Karpas-422 (cell line): ENCODE measurements at places on chromosomes 13 and 19.

- no peak for DNase-seq
Observed at GRCh38 chr19:42293540-42293939, 8.4 kb upstream of the PRR19 start.

DNA sequence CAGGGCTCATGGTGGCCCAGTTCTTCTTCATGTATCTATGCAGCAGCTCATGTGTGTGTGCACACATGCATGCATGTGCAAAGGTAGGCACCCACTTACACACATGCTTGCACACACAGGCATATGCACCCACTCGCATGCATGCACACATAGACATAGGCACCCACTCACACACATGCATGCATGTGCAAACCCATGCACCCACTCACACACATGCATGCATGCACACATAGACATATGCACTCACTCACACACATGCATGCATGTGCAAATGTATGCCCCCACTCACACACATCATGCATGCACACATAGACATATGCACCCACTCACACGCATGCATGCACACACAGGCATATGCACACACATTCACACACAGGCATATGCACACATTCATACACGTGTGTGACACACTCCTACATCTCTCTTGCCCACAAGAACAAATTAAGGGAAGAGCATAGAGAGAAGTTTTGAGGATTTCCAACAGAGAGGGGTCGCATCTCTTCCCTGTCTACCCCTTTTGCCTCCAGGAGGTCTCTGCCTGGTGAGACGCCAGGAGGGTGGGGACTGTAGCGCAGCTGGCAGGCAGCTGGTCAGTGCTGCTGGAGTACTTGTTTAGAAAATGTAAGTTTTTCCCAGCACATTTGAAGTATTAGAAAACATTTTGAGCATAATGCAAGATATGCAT, 63.9 kb upstream of the ARHGEF7 start:
- DNase-seq = no peak

DNA sequence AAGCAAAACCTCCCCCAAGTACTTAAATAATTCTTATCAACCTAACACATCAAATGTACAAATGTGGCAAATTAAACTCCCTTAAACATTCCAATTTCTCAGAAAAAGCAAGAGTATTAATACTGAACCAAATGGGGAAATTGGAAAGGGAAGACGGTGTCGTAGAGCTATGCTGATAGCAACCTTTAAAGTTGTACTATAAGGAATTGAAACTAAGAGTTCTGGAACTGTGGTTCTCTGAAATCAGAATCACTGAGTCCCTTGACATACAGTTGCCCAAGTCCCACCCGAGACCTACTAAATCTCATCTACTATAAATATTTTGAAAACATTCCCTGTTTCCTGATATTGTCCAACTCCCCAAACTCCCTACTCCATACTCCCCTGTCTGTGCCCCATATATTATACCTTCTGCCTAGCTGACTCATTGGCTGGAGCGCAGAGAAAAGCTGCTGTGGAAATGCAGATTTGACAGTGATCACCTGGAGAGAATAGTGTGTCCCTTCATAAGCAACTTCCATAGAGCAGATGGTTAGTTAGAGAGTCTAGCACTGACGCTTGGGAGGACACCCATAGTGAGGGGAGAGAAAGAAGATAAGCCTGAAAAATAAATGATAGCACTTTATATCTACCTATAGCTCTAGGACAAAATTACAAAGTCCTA, 51.4 kb upstream of the ITM2B start:
- DNase-seq = no peak

DNA sequence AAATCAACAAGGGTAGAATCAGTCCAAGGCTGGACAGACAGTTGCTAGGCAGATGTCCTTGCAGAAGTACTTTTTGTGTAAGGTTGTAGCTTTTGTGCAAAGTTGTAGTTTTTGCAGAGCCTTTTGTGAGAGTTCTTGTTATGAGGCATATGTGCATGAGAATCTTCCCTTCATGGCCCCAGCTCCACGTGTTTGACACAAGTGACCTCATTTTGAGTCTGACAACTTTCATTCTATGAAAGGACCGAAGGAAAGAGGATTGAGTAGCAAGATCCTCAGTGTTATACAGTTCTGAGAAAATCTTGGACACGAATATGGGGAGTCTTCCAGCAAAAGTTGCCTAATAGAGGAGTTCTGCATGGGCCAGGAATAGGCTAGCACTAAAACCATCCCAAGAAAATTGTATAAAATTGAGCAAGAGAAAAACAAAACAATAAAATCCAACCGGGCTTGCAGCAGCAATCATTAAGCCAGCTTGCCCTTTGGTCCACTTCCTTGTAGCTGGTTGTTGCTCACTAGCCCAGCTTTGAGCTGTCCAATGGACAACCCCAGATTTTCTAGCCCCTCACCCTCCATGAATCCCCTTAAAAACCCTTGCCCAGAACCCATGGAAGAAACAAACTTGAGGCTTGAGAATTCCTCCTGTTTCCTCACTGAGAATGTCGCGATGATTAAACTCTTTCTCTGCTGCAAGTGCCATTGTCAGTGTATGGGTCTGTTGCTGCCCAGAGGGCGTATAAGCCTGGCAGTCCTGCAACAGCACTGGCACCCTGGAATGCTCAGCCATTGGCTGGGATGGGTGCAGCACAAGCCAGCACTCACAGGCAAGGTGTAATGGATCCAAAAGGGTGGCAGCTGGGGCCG, 6.5 kb downstream of the EPSTI1 start:
- DNase-seq = no peak

GRCh38 chr19:44851427-44851826, 5.3 kb downstream of the NECTIN2 start:
- peak; percentile 48 for DNase-seq

GRCh38 chr13:48448959-48449614, 36.2 kb upstream of the LPAR6 start:
- DNase-seq = no peak

- DNase-seq = peak; percentile 67
Observed at GRCh38 chr19:16542910-16543472, 754 bp upstream of the CHERP start.

DNA sequence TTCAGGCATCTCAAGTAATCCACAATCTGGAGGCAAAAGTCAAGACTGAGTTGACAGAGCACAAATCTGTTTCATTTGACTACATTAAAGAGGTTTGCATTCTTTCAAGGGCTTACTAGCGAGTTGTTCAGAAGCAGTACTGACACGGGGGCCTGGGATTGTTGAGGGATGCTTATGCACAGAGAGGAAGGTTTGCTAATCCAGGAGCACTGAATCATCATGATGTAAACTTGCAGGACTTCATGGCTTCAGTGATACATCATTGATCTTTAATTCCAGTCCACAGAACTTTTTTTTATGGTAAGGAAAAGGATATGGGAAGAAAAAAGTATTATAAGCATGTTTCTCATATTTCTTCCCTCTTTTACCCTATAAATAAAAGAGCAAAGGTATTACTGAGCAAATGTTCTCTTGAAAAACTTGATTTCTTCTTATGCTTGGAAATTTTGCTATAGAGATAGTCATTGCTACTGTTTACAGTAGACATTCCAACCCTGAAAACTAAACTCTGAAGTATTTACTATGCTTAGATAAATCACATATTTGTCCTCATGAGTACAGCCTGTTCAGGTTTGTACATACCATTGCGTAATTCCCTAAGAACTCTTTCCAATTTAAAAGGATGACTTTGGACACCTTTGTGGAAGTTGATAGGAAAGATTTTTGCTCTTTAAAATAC, 65.8 kb upstream of the KPNA3 start:
- no peak for DNase-seq

GRCh38 chr13:85700906-85701305, 98.3 kb downstream of the SLITRK6 start:
- no peak for DNase-seq

- no peak for DNase-seq
Observed at GRCh38 chr13:32932376-32932775, 83.8 kb upstream of the KL start.

GRCh38 chr13:96034662-96035061, 18.5 kb downstream of the UGGT2 start:
- no peak for DNase-seq

DNA sequence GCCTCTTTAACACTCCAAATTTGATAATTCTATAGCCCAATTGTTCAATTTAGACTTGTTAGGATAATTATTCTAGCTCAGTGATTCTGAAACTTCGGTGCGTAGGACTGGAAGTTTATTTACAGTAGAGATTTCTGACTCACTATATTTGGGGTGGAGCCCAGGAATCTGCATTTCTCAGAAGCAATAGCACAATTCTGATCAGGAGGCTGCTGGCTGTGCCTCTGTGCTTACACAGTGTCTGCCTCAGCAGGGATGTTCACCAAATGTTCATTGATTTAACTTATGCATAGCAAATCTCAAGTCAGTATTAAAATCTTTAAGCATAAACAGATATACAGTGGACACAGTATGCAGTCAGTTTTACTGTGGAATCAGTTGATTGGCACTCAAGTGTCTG, 45.8 kb downstream of the ATP8A2 start:
- DNase-seq = no peak

GRCh38 chr19:38889803-38890202, 9.6 kb downstream of the SIRT2 start:
- DNase-seq = no peak

DNA sequence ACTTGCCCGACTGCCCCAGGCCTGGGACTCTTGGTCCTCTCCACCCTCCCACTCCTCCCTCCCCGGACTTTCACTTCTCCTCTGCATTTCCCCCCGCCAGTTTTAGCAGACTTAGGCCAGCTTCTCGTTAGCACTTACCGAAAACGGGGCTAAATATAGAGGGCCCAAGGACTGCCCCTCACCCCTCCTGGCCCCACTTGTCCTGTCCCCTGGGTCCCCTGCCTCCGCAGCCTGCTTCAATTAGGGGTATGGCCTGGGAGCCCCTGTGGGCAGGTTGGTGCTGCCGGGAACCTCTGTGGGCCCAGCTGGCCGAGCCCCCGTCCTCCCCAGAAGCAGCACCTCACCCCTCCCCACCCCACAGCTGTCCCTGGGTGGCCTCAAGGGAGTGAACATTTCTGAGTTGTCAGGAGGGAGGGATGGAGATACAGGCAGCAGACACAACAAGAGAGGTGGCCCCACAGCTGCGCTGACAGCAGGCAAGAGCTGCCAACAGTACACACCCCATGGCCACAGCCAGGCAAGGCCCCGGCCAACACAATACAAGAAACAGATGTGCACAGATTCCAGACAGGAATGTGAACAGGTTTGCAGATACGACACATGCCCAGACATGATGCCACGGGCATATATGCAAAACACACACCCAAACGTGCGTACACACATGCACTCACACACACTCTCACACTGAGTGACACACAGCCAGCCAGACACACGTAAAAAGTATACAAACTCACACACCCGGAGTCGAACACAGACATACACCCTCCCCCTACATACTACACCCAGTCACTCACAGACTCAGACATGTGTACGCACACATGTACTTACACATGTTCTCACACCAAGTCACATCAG, 2.6 kb downstream of the POU2F2 start:
- DNase-seq = peak; percentile 99

DNA sequence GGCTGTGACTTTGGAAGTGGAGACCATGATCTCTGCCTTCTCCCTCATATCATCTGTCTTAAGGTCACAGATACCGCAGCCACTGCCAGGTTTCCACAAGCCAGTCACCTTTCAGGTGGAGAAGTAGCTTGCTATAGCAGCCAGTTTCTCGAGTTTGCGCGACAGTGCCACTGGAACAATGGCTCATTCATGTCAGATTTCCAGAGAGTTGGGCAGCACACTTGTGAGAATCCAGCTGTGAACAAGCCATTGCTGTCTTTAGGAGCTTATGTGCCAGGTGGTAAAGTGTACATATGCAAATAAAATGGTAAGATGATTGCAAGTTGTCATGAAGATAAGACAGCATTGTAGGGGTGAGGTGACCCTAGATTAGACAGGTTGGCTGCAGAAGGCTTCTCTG, 22.3 kb downstream of the GARRE1 start:
- peak; percentile 64 for DNase-seq

DNA sequence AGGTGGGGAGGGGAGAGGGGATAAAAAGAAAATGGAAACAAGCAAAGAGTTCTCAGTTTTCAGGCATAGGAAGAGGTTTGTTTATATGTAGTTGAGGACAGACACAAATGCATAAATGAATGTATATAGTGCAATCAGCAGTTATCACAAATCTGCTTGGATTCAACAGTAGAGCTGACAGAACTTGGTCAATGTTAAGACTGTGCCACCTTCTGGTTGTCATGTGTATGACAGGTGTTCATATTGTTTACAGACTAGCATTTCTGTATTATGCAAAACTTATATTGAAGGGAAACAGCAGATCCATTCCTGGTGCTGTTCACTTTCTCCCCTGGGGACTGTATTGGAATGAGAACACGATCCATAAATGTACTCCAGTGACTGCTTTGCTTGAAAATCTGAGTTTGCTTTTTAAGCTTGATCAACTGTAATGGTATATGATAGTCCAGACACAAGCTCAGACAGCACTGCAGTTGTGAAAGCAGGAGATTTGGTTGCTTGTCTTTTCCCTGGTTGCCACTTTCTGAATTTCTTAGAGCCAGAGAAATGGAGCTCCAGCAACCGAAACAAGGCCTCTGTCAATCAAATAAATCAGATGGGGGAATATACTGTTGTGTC, 319.5 kb upstream of the OBI1 start:
- DNase-seq = peak; percentile 81

- DNase-seq = peak; percentile 71
Observed at GRCh38 chr19:49692147-49692506, 1.2 kb downstream of the CPT1C start.

GRCh38 chr19:14395710-14396336, 14.6 kb downstream of the ADGRE5 start:
- no peak for DNase-seq

DNA sequence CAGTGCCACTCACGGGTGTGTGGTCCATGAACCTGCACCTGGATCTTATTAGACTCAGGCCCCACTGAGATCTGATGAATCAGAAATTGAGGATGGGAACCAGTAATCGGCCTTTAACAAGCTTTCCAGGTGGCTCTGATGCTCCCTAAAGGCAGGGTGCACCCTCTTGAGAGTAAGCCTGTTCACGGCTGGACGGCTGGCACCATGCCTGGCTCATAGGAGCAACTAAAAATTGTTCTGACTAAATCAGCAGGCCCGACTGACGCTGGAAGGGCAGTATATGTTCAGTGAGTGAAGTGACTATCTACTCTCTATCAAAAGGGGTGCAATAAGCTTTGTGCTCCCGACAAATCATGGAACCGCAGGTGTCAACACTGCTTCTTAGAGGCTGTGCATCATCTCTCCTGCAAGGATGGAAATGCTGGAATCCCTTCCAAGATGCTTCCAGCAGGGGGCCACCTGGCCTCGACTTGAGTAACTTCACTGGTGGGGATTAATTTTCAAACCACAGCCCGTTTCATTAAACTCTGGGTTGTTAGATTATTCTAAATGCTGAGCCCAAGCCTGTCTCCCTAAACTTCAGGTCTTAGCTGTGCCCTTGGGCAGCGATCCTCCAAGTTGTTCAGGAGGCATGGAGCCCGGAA, 28.4 kb downstream of the TMTC4 start:
- DNase-seq = no peak
